IMR-90 (cell line): ENCODE measurements at places on chromosomes 11 and 22. TPM values are rescaled to one million over a fixed set of nuclear protein-coding genes. Genes with fewer than 3 reads are reported as not detected.

The GGT1 gene
- total RNA-seq = 1.7 and 3.4 TPM in 2 replicates

The SRPRA gene
- total RNA-seq = 105 and 108 TPM in 2 replicates

The OPCML gene
- under 0.01 TPM in 2 replicates for total RNA-seq

DNA sequence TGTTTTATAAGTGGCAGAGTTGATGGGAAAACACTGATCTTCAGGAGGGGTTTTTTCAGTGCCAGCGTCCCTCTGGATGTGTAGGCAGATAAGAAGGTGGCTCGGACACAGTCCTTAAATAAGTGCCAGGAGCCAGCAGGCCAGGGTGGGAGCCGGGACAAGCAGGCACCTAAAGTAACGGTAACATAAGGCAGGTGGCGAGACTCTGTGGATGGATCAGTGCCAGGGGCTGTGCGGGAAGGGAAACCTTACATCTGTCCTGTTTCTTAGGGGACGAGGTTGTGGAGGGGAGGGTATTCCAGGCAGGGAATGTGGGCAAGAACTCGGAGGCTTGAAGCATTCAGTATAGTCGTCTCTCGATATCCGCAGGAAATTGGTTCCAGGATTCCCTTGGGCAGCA lies 15.9 kb downstream of the BCR start:
- H3K4me3 ChIP-seq = no peak overlapping the region
- no peak overlapping the region for H3K27ac ChIP-seq
- DNase-seq = no peak
- H3K4me1 ChIP-seq = peaks cover 10% of the 10 kb centered on the region

DNA sequence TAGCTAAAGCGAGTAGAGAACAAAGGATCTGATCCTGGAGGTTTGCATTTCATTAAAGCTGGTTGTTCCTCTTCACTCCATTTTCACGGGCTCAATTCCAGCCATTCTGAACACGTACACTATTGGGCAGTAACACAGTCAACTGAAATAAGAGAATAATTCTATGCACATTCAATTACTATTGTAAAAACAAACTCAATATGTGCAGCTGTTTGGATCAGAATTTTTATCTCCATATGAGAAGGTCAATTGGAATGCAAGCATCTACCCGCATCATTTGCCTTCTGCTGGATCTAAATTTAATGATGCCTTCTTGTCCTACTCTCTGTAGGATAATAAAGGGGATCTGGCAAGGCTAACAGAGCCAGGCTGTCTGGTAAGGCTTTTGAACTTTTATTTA lies 562.8 kb upstream of the CCDC179 start:
- H3K36me3 ChIP-seq = no peaks in the 10 kb centered on the region
- H3K27me3 ChIP-seq = no peaks in the 10 kb centered on the region
- 0 out of 2 replicates have a peak, but pooled peaks cover 1% of the 10 kb centered on the region for H3K4me1 ChIP-seq
- no peak overlapping the region for H3K4me3 ChIP-seq
- H3K27ac ChIP-seq = no peak overlapping the region
- peak; percentile 78 for DNase-seq
